ENCODE measurements at places on chromosomes 2 and 18.

DNA sequence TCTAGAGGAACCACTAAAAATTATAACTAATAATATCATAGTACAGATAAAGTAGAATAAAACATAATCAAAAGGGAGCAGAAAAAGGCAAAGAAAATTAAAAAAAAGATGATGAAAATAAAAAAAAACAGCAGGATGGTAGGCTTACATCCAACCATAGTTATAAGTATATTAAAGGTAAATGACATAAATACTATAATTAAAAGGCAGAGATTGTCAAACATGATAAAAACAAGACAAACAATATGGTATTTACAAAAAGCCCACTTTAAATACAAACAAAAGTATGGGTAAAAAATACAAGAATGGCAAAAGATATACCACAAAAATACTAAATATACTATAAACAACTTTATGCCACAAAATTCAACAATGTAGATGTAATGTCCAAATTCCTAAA is 24.4 kb downstream of the CCDC148 start:
- DNase-seq: no peak

DNA sequence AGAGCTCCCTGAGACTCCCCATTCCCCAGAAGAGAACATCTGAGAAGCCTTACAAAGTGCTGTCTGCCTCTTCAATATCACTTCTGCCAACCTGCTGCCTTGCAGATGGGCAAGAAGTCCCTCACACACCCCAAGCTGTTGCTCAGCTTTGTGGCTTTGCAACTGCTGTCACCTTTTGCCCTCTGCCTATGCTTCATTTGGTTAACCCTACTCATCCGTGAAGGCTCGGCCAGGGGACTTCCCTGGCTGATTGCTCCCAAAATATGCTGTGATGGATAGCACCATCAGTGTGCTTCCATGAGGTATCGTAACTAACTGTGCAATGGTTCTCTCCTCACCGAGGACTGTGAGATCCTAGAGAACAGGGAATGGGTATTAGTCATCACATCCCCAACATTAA is 88.9 kb upstream of the CYP1B1 start:
- DNase-seq: no peak

- DNase-seq: no peak
Measured at GRCh38 chr2:203934041-203934492, 2.5 kb upstream of the ICOS start.

DNA sequence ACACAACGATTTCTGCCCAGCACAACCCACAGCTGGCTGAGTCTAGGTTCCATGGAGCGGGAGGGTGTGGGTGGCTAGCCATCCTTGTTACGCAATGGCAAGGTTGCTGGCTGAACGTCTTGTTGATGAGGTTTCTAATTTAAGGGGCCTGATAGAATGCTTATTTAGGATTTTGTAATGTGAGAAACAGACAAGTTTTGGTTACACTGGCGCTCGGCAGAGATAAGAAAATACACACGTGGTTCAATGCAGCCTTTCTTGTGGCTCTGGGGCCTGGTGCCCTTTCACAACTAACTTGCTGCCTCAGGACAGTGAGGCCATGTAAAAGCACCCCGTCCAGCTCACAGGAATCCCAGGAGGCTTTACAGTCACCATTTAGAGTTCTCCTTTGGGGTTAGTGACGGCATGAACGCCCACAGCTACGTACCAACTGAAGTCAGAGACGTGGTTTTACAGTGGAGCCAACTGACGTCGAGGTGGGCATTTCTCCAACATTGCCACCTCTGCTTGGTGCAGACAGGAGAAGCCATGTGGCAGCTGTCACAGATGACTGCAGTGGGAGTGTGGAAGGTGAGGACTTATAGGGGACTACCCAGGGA is 29.7 kb upstream of the PIEZO2 start:
- no peak for DNase-seq

- no peak for DNase-seq
Measured at GRCh38 chr2:23589739-23590138, 204.8 kb downstream of the KLHL29 start.

GRCh38 chr18:9792565-9793245 is 84.6 kb downstream of the RAB31 start:
- no peak for DNase-seq

GRCh38 chr2:84319581-84319980 is 139.5 kb downstream of the SUCLG1 start:
- no peak for DNase-seq

DNA sequence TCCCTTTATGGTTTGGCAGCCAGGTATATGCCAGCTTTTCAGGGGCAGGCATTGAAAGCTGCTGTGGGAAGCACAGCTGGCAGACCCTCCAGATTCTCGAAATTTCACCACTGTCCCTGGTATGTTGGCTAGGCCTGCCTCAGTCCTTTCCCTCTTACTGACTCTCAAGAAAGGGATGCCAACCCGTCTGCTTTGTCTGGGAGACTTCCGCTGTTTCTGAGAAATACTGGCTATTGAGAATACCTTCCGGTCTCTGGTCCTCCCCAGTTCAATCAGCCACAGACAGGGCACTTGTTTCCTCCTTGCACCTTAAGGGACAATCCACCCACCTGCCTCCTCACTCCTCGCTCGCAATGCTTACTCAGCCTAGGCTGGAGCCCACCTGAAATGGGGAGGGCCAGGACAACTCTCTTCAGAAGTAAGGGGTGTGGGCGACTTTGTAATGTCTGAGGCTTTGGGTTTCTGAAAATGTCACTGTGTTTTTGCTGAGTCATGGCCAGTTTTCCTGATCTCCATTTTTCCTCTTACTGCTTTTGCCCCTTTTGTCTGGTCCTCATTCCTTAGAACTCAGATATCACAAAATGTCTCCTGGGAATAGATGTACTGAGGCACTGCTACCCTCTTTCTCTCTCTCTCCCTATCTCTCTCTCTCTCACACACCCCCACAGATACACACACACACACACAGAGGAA is 571.1 kb downstream of the TNS1 start:
- DNase-seq: no peak

- DNase-seq: no peak
Measured at GRCh38 chr2:74947703-74948102, 10.7 kb upstream of the POLE4 start.

DNA sequence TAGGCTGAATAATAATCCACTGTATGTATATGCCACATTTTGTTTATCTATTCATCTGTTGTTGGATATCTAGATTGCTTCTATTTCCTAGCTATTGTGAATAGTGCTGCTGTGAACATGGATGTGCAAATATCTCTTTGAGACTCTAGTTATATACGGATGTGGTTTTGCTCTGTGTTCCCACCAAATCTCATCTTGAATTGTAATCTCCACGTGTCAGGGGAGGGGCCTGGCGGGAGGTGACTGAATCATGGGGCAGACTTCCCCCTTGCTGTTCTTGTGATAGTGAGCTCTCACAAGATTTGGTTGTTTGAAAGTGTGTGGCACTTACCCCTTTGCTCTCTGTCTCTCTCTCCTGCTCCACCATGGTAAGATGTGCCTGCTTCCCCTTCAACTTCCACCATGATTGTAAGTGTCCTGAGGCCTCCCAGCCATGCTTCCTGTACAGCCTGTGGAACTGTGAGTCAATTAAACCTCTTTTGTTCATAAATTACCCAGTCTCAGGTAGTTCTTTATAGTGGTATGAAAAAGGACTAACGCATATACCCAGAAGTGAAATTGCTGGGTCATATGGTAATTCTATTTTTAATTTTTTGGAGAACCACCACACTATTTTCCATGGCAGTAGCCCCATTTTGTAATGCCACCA is 86.1 kb upstream of the UPP2 start:
- no peak for DNase-seq

DNA sequence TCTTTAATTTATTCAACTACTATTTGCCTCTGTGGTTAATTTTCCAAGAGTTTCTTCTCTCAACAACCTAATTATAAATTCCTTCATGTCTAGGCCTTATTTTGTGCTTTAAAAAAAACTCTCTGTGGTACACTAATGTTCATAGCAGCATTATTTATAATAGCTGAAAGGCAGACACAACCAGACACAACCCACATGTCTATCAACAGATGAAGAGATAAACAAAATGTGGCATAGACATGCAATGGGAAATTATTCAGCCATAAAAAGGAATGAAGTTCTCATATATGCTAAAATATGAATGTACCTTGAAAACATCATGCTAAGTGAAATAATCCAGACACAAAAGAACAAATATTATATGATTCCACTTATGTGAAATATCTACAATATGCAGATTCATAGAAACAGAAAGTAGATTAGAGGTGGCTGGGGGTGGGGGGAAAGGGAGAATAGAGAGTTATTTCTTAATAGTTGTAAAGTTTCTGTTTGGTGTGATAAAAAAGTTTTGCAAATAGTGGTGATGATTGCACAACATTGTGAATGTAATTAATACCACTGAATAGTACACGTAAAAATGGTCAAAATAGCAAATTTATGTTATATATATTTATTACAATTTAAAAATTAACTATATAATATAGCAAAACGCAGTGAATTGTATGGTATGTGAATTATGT is 28.1 kb upstream of the RASGRP3 start:
- no peak for DNase-seq

GRCh38 chr2:101696272-101697123 is 1.0 kb upstream of the MAP4K4 start:
- DNase-seq: no peak

DNA sequence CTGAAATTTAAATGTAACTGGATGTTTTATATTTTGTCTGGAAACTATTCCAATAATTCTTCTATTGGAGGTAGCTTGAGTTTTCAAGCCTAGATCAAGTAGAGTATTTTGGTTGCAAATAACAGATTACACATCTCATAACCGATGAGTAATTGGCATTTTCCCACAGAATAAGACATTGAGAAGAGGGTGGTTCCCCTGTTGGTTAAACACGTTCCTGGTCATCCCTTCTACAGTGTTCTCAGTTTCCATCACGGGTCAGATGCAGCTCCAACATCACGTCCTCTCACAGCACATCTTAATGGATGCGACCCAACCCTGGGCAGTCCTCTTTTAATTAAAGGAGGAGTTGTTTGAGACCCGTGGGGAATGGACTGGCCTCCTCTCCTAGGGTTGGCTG is 149.0 kb upstream of the ZNF516 start:
- no peak for DNase-seq

GRCh38 chr2:126775300-126775985 is 119.5 kb downstream of the GYPC start:
- DNase-seq: no peak

GRCh38 chr2:72676341-72677025 is 149.3 kb downstream of the EXOC6B start:
- DNase-seq: no peak

DNA sequence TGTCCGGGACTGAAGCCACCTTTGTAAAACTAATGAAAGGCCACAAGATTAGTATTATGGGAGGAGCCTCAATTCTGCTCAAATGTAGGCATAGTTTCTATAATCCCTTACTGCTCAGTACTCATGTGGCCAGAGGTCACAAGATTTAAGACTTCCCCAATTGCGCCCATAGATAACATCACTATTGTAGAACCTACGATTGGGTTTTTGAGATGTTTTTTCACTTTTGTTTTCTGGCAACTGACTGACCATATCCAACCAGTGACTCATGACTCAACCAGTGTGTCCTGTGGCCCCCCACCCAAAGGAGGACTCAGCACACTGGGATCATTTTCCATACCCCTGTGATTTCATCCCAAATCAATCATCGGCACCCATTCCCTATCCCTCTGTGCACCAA is 15.2 kb upstream of the TSPYL6 start:
- DNase-seq: no peak

DNA sequence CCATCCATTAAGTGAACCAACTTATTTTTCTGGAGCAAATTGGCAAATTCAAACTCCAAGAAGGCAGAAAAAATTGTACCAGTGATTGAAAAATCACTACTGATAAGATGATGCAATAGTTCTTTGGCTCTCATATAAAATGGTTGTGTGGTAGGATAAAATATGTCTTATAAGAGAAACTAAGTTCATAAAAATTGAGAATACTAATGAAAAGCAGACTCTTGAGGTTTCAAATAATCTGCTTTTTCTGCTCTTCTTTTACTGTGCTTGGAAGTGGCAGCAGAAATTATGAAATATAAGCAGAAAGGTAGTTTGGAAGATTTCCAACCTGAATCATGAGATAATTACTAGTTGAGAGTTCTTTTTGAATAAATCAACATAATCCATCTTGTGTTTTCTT is 61.9 kb downstream of the PPP1R1C start:
- DNase-seq: no peak

DNA sequence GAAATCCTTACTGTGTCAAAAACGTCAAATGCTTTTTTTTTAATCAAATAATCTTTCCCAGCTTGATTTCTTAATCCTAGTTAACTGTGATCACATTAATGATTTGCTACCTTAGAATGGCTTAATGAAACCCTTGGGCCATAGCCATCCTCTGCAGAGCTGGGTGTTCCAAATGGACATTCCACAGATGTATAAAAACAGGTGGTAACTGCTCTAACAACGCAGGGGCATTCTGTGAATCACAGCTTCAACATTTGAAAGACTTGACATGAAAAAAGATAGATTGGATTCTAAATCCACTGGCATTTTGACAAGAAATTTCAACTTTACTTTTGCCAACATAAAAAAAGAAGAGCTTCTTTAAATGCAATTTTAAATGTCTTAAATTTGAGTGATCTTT is 69.8 kb upstream of the RASGRP3 start:
- peak; percentile 30 for DNase-seq

GRCh38 chr2:240582781-240583180 is 3.8 kb upstream of the CAPN10 start:
- no peak for DNase-seq

DNA sequence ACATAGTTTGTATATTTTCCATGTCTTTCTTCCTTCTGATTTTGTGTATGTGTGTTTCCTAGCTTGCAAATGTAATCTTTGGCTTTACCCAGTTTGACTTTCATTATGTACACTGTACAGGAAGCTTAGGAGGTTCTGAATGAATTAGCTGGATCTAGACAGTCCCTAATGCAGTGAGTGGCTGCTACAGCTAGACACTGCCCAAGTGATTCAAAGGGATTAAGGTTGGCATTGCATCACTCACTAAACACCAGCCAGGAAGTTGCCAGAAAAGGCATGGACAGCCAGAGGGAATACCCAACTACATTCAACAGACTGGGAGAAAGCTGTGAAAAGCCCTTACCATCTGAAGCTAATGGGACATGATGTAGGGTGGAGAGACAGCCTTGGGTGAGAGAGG is 316.0 kb upstream of the MEX3C start:
- DNase-seq: no peak

- DNase-seq: no peak
Measured at GRCh38 chr18:334575-335132, 66.8 kb upstream of the THOC1 start.

- DNase-seq: no peak
Measured at GRCh38 chr2:115529627-115530026, 1087.2 kb downstream of the DPP10 start.

GRCh38 chr2:199503148-199503547 is 45.4 kb upstream of the SATB2 start:
- no peak for DNase-seq

DNA sequence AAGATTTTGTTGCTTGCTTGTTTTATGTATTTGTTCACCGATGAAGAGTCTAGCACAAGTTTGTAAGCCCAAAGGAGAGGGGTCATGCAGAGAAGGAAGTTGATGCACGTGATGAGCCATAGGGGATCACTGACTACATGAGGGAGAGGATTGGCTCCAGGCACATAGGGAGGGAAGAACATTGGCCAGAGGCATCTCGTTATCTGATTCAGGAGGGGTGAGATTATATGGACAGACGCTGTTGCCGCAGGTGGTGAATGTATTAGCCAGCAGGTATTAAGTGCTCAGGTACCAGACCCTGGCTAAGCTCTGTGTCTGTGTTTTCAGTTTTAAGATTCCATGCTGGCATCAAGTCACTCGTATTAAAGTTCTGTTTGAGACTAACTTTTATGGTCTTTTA is 91.8 kb upstream of the CHST9 start:
- no peak for DNase-seq

- DNase-seq: peak; percentile 82
Measured at GRCh38 chr2:19796035-19796695, 105.6 kb downstream of the TTC32 start.

- no peak for DNase-seq
Measured at GRCh38 chr2:104965900-104966299, 72.0 kb upstream of the MRPS9 start.
